Fibroblast of skin of right biceps (primary cell): ENCODE measurements at places on chromosomes 2 and 18.

DNA sequence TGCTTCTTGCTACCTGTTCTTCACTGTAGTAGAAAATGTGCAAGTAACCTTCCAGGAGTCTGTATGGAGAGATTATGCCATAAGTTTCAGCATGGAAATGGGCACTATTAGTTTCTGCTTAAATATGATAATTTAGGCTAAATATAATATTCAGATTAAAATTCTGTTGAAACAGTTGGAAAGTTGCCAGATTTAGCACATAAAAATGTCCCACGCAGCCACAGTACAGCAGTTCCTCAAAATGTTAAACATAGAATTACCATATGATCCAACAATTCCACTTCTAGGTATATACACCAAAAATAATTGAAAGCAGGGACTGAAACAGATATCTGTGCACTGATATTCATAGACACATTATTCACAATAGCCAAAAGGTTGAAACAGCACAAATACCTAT is 121.2 kb downstream of the NRP2 start:
- no peak for DNase-seq

DNA sequence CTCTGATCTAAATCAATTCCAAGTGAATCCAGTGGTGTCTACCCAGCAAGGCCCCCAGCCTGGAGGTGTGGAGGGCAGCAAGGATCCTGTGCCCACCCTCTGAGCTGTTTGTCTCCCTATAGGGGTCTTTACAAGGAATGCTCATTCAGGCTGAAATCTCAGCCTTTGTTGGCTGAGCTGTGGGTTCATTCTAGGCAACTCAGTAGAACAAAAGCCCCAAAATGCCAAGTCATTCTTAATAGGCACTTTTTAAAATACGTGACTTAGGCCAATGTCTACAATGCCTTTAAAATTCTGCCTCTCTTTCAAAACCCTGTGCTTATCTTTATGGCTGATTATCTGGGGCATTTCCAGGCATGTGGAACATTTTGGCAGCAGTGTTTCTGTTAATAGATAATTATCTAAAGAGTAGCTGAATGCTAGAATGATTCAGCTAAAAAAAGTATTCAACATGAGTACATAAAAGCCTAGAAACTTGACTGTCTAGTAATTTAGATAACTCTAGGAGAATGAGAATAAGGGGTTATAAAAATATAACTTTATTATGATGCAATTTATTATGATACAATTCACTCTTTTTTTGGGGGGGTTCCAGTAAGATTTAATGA is 7.4 kb downstream of the UGT1A6 start:
- DNase-seq: peak; percentile 6

DNA sequence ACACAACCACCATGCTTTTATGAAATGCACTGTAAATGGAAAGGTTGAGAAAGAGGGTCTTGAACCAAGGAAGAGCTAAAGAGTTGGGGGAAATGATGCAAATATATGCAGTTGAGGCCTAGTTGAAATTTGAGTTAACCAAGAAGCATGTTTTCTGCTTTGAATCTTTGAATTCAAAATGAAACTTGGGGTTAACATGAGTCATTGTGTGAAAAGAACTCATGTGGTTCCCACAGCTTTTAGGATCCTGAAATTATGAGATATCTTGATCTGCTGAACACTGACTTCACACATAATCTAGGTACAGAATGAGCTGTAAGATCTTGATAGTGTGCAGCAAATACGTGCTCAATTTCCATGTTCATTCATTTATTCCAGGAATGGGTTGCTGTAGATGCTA is 422.9 kb upstream of the TRIB2 start:
- DNase-seq: no peak

DNA sequence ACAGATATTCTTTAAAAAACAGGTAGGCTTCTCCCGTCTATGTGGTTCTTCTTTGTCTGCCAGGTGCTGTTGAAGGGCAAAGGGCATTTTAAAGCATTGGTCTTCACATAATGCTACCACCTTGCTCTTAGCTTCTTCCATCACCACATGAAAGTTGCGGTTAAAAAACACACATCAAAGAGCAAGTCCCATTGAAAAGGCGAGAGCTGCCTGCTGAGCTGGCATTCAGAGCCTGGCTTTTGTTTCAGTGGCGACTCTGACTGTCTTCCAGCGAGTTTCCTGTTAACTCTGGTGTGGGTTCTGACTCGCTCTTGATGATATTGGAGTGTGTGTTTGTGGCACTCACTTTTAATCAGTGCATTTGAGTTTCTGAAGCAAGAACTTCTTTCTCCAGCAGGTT is 624.9 kb upstream of the FANCL start:
- no peak for DNase-seq

DNA sequence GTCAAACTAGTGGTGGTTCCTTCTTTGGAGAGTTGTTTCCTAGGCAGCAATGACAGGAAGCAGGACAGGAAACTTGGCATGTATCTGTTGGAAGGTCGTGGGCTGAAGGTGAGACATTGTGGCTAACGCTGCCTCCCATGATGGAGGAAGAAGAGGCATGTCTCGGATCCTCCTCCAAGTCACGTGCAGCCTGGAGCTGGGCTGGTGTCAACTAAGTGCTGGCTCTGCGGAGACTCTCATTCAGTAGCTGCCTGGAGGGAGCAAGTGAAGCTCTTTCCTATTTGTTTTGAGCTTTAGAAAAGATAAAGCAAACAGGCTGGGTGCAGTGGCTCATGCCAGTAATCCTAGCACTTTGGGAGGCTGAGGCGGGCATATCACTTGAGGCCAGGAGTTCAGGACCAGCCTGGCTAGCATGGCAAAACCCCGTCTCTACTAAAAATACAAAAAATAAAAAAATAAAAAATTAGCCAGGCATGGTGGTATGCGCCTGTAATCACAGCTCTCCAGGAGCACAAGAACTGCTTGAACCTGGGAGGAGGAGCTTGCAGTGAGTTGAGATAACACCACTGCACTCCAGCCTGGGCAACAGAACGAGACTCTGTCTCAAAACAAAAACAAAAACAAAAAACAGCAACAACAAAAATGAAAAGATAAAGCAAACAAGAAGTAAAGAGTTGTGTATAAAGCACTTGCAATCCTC is 28.2 kb upstream of the INO80C start:
- DNase-seq: no peak

GRCh38 chr2:32360416-32360815 is 3.6 kb downstream of the BIRC6 start:
- DNase-seq: peak; percentile 11

DNA sequence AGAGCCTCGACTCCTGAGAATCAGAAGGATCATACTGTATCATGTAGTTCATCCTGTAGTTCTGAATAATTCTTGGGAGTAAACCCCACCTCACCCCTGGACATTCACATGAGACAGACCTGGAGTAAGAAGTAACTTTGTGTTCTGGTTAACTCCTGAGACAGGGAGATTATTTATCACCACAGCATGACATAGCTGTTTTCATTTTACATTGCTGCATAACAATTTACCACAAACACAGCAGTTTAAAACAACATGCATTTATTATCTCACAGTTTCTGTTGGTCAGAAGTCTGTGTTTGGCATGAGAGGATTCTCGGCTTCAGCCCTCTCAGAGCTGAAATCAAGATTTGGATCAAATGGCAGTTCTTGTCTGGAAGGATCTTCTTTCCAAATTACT is 855.8 kb upstream of the FANCL start:
- no peak for DNase-seq

- peak; percentile 49 for DNase-seq
Measured at GRCh38 chr18:23281626-23282436, 146.5 kb downstream of the CABLES1 start.

DNA sequence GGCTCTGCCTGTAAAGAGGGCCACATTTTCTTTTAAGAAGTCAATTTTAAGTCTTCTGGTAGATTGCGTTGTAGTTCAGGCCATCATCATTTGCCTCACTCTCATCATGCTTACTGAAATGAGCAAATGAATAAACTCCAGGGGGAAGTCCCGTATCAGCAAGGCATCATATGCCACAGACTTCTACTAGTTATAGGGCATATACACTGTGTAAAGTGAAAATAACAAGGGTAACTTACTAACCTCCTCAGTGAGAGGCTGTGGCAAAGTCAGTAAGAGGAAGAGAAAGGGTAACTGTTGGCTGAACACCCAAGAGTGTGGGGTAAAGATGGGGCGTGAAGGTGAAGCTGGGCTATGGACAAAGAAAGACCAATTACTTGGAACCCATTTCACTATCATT is 456.2 kb downstream of the SPAG16 start:
- DNase-seq: no peak

GRCh38 chr18:69840001-69840400 is 107.7 kb downstream of the CD226 start:
- no peak for DNase-seq

GRCh38 chr2:64137567-64137966 is 6.7 kb downstream of the PELI1 start:
- no peak for DNase-seq

DNA sequence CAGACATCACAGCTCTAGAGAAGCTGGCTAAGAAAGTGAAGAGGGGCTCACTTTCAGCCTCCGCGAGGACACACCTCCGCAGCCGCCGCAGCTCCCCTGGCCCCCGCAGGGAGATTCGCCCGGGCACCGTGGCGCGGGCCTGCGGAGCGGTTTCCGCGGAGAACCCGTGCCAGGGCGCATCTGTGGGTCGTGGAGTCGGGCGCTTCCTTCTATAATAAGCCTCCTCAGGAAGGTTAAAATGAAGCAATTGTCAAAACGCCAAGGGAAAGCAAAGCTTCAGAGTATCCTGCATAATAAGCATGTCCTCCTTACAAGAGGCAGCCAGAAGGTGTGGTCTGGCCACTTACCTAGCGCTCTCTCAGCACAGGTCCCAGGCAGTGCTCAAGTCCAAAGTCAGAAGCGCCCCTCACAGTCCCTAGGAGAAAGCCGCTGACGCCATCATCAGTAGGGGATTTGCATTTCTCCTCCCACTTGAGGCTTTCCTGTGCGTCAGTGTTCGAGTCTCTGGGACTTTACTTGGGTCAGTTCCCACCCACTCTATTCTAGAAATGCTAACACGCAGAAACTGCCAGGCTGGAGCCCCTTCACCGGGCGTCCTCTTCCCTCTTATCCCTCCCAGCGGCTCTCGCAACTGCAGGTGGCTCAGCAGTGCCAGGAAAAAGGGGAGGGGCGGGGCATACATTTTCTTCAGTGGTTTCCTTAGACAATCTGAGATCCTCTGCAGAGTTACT is at the start of gene STAT4:
Gene STAT4, minus strand, starts transcription at position 395 of the 731 bp plus-strand sequence. CDS start 2,791 bp downstream, outside the sequence.
- peak; percentile 66 for DNase-seq

DNA sequence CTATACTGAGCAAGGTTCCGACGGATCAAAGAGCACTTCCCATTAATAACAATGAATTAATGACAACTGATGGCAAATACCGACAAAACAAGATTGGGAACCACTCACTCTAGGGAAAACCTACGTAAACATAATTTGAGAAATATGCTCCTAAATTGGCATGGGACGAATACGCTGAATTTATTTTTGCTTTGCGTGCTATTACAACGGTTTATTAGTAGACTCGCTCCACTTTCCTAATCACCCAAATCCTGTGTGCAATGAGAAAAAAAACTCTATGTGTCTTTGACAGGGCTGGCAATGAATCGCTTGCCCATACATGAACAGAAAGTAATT is 536 bp upstream of the SLC25A12 start:
- DNase-seq: no peak

GRCh38 chr2:136117391-136117841 is 533 bp downstream of the CXCR4 start:
- DNase-seq: peak; percentile 13

DNA sequence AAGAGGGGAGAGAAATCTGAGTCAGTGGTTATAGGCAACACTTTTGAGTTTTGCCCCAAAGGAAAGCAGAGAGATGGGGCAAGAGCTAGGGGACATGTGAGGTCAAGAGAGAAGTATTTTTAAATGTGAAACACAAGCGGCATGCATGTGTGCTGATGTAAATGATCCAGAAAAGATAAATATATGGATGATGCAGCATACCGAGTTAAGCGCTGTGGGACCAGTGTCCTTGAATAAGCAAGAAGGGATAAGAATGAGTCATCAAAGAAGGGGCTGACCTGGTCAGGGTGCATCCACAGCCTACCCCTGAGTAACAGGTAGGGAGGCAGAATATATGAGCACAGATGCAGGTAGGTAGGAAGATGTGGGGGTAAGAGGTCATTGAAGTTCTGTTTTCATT is 180.9 kb downstream of the TRABD2A start:
- DNase-seq: no peak

DNA sequence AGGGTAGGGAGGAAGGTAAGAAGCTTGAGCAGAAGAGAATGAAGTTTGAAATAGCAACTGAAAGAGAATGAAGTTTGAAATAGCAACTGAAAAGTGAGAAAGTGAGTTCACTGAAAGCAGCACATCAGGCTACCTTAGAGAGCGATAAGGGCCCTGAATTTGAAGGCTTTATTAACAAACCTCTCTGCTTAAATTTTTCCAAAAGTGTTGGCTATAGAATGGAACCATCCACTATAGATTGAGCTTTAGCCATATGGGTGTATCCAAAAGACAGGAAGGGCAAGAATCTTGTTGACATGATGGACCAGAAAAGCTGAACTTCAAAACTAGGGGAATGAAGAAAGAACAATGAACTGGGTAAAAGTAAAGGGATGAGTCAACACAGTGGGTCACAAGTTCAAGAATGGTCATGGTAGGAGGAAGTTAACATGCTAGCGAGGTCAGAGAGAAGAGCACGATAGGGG is 122.5 kb downstream of the ASXL3 start:
- DNase-seq: no peak

DNA sequence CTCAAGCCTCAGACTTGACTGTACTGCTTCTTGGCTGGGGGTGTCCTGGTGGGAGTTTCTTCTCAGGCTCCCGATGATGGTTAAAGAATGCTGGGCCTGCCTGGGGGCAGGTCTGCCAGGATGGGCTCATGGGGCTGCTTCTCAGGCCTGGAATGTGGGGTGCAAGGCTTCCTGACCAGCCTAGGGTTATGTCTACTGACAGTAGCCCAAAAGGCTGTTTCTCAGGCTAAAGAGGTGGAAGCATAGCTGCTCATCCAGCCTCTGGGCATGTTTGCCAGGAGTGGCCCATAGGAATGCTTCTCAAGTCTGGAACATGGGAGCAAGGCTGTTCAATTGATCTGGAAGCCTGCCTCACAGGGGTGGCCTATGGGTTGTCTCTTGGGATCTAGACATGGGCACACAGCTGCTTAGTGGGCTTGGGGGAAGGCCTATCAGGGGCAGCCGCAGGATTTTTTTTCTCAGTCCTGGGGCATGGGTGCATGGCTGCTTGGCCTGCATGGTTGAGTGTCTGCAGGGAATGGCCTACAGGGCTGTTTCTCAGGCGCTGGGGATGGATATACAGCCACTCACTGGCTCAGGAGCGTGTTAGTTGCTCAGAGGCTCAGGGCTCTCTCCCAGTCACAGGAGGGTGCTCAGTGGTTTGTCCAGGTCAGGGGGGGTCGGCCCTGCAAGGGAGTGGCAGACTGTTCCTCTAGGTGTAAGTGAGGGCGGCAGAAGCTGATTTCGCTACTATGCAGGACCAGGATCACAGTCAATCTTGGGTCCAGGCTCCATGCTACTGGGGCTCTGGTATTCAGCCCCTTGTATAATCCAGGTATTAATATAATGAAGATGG is 617.3 kb upstream of the REG3G start:
- DNase-seq: no peak

DNA sequence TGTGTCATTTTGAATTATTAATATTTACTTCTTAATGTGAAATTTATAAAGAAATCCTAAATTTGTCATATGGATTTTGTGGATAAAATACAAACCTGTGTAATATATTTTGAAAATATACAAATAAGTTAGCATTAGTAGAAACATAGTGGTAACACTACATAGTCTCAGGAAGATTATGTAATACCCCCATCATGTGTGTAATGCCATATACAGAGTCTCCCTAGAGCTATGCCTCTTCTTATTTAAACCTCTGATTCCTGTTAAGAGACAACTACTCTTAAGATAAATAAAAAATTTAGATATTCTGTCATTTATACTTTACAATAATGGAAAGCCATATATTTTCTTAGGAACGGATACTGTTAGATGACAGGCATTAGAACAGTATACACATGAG is 2012.0 kb upstream of the LRRTM1 start:
- no peak for DNase-seq

- no peak for DNase-seq
Measured at GRCh38 chr2:133344849-133345248, 223.4 kb downstream of the NCKAP5 start.
